ENCODE measurements at places on chromosomes 11 and 22.

DNA sequence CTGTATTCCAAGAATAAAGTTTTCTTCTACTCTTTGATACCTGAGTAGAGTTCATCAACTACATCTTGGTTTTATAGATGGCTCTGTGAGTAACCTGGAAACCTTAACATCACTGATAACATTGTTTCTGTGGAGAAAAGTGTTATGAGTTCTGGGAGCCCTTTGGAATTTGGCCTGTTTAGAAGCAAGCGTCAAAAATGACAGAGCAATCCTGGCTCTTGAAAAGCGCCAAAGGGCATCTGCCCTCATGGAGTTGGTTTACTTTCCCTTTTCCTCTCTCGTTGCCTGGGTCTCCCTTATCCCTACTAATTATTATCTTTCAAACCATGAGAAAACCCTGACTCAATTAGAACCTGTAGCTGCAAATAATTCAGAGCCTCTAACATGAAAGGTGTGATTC, 140.1 kb downstream of the DBX1 start:
- DNase-seq = no peak

DNA sequence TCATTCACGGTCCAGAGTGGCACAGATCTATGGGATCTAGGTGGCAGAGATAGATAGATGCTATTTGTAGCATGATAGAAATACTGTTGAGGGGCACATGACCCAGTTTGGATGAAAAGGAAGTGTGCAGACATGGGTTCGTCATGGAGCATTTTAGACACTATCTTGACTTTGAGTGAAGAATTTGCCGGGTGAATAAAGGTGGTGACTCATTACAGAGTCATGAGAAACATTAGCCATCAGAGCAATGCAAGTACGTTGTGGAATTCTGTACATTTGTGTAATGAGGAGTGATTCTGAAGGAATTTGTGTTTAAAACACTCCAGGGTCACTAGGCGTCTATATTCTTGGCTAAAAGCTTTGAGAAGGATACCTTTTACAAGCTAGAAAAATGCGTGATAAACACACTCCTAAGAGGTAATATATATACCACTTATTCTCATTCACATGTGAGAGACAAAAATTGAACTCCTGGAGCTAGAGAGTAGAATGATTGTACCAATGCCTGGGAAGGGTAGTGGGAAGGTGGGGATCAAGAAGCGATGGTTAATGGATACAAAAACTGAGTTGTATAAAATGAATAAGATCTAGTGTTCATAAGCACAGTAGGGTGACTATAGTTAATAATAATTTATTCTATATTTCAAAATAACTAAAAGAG, 593.7 kb upstream of the LUZP2 start:
- no peak for DNase-seq

- DNase-seq = no peak
These were observed 4.5 kb downstream of the NEAT1 start for GRCh38 chr11:65426839-65427690.

GRCh38 chr11:111691741-111692140, 74.4 kb downstream of the PPP2R1B start:
- DNase-seq = no peak

- DNase-seq = no peak
These were observed 3.2 kb upstream of the BIRC2 start for GRCh38 chr11:102343809-102344208.

DNA sequence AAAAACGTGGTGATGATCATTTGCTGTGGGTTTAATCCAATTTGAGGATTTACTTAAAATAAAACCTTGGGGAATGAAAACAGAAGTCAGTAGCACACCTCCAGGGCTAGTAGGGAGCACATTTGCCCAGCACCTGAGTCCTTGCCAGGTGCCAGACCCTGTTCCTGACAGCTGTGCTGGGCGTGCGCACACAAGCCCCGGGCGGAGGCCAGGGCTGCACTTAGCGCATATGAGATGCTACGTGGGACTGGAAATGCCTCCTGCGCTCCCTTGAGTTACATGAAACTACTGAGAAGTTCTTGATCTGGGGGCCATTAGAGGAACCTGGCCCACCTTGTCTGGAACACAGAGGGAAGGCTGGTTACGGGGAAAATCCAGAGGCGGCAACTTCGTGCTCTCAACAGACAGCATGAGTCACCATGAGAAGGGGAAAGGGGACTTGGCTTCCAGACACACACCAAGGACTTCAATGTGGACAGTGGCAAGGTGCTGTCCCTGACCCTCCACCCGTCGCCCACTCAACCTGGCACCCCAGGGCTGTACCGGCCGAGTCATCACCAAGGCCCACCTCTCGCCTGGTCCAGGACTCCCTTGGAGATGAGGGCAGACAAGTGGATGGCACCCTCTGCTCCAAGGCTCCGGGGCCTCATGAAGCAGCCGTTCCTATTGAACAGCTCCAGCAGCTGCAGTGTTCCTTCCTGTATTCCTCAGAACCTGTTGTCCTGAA, 1468.6 kb downstream of the BRD1 start:
- no peak for DNase-seq

DNA sequence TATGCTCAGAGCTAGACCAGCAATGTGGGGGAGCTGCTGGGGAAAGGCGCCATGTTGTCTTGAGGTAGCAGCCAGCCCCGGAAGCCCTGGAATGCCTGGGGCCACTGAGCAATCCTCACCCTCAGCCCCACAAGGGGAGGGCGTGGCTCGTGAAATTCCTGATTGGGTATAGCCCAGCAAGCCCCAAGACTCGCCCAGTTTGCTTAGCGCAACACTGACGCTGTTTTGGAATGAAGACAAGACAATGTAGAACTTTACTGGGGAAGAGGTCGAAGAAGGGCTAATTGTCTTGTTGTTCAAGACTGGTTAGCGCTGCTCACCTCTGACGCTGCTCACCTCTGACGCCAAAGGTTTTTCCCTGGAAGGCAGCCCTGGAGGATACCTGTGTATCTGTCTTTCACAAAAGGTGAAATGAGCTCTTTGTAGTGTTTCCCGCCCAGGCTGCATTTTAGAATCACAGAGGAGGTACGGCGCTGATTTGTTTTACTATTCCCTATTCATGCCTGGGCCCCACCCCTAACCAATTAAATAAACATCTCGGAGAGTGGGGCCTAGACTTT, 47.6 kb downstream of the ST3GAL4 start:
- DNase-seq = no peak

All from NCI-H187 (cell line).